ENCODE measurements at places on chromosomes 11 and 22. TPM values are rescaled to one million over a fixed set of nuclear protein-coding genes. Genes with fewer than 3 reads are reported as not detected.

The CYB5R2 gene
- 4.5 TPM for polyA plus RNA-seq

The F2 gene
- polyA plus RNA-seq = 0.27 TPM

The FADD gene
- 34.8 TPM for polyA plus RNA-seq

The CASP5 gene
- polyA plus RNA-seq = not detected

The CCDC87 gene
- polyA plus RNA-seq = 4.8 TPM

The KRTAP5-9 gene
- polyA plus RNA-seq = not detected

The LRRC56 gene
- 3.4 TPM for polyA plus RNA-seq

The ACTN3 gene
- polyA plus RNA-seq = 111 TPM

The HTR3B gene
- polyA plus RNA-seq = not detected

The TSPAN32 gene
- polyA plus RNA-seq = 18.5 TPM

The CHEK1 gene
- polyA plus RNA-seq = 15.6 TPM

The OR51B4 gene
- not detected for polyA plus RNA-seq

The MPZL3 gene
- polyA plus RNA-seq = not detected

The ASCL3 gene
- not detected for polyA plus RNA-seq

The SAA4 gene
- 0.20 TPM for polyA plus RNA-seq

The TUG1 gene
- polyA plus RNA-seq = 58.9 TPM

The FGF3 gene
- polyA plus RNA-seq = not detected

The DEFB108B gene
- not detected for polyA plus RNA-seq

The PDE2A gene
- polyA plus RNA-seq = not detected

The FAM83F gene
- 0.06 TPM for polyA plus RNA-seq

The CAPN5 gene
- polyA plus RNA-seq = 10.0 TPM

The CRYBB3 gene
- polyA plus RNA-seq = 0.21 TPM

The GRM5 gene
- polyA plus RNA-seq = not detected

The ANO9 gene
- polyA plus RNA-seq = 0.23 TPM

The TCN1 gene
- not detected for polyA plus RNA-seq

The OR8A1 gene
- polyA plus RNA-seq = not detected

The FOLR1 gene
- polyA plus RNA-seq = 3.9 TPM

The TMEM45B gene
- 0.37 TPM for polyA plus RNA-seq

The GNG3 gene
- polyA plus RNA-seq = 3.0 TPM

The LRRC55 gene
- not detected for polyA plus RNA-seq

The PHOX2A gene
- not detected for polyA plus RNA-seq

The LUZP2 gene
- not detected for polyA plus RNA-seq

The PANX3 gene
- not detected for polyA plus RNA-seq

The OR5I1 gene
- polyA plus RNA-seq = not detected

The SLCO2B1 gene
- not detected for polyA plus RNA-seq

The PARVA gene
- 26.4 TPM for polyA plus RNA-seq

The INS gene
- not detected for polyA plus RNA-seq

The CNIH2 gene
- polyA plus RNA-seq = 3.3 TPM

The ZNF74 gene
- 30.1 TPM for polyA plus RNA-seq

The PGM2L1 gene
- 10.5 TPM for polyA plus RNA-seq

The OR56A4 gene
- polyA plus RNA-seq = not detected

The EIF4ENIF1 gene
- polyA plus RNA-seq = 38.7 TPM

The CUL5 gene
- polyA plus RNA-seq = 32.5 TPM

The RIMBP3B gene
- polyA plus RNA-seq = 0.34 TPM

The C11orf21 gene
- 1.8 TPM for polyA plus RNA-seq

The HOATZ gene
- not detected for polyA plus RNA-seq

The TEX54 gene
- 3.0 TPM for polyA plus RNA-seq

The ACR gene
- polyA plus RNA-seq = not detected

The TIGD3 gene
- polyA plus RNA-seq = 0.88 TPM

The ANO1 gene
- polyA plus RNA-seq = 0.09 TPM

Data from cardiac muscle cell (in vitro differentiated cells and primary cell).